Activated B cell treated with CpG ODN at 0.5 μM for 24 hours (primary cell): ENCODE measurements at places on chromosomes 7 and 10. TPM values are rescaled to one million over a fixed set of nuclear protein-coding genes. Genes with fewer than 3 reads are reported as not detected.

The MYOZ1 gene
- total RNA-seq: not detected in 2 replicates

The INPP5F gene
- total RNA-seq: 45.9 and 53.5 TPM in 2 replicates

DNA sequence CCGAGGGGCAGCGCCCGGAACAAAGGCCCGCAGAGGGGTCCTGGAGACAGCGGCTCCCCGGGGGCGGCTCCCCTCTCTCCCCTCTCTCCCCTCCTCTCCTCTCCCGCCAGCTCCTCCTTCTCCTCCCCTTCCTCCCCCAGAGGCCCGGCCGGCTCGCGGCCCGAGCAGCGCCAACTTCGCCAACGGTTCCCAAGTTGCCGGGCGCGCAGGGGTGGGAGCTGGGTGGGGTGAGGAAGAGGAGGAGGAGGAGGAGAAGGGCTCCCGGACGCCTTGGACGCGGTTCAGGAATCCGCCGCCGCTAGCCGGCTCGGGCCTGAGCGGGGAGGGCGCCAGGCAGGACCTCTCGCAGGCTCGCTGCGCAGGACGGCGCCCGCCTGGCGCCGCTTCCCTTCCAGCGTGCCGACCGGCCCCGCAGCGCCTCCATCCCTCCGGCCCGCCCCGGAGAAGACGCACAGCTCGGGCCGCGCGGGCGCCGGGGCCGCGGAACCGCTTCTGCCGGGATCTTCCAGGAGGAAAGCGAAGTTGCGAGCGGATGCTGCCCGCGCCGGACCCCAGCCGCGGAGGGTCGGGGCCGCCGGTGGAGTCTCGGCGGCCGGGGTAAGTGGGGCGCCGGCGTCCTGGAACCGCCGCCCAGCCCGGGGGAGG, at the start of gene CHST3:
TSS of gene CHST3 (plus strand) at position 298 of the 645 bp plus-strand sequence. CDS start 41,448 bp downstream, outside the sequence.
- no peak for DNase-seq

- no peak for DNase-seq
Observed at GRCh38 chr7:45657890-45658715, 83.9 kb downstream of the ADCY1 start.

- DNase-seq: no peak
Observed at GRCh38 chr10:104925232-104925851, 284.3 kb downstream of the SORCS3 start.

- DNase-seq: no peak
Observed at GRCh38 chr10:98338896-98339295, 70.9 kb upstream of the LOXL4 start.

DNA sequence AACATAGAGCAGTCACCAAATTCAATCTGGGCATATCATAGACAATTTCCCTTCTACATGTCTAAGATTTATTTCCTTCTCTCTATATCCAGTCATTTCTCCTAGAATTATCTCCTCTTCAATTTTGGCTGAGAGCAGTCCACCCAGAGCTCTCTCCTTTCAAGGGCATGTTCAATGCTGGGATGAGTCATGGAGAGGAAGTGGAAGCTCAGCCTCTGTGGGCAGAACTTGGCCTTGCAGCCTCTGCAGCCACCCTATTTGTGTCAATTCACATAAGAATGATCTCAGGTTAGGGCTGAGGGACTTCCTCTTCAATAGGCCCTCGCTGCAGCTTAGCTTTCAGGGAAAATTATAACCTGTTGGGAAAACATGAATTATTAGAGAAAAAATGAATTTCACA, 560.8 kb downstream of the POM121L12 start:
- no peak for DNase-seq

The SEMA3A gene
- total RNA-seq: not detected in 2 replicates

The OPN4 gene
- not detected in 2 replicates for total RNA-seq

DNA sequence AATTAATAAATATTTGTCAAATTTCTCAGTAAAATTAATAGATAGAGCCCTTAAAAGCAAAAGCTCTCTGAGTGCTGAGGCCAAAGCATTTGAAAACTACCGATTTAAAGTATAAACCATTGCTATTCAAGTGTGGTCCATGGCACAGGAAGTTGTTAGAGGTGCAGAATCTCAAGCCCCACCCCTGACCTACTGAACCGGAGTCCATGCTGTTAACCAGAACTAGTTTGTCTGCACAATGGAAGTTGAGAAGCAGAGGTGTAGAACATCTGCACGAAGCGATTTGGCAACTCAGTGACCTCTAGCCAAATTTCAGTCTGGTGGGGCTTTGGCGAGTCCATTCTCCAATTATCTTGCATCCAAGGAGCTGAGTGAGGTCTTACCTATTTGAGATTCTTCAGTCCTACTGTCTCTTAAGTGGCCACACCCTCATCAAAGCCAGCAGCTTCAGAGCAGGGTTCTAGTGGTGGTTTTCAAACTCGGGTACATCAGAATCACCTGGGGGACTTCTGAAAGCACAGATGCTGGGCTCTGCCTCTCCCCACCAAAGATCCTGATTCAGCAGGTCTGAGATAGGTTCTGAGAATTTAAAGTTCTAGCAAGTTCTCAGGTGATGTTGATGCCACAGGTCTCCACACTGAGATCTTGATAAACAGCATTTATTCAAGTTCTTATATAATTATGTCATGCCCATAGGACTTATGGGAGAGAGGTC, 96.8 kb upstream of the SAMD8 start:
- DNase-seq: no peak

DNA sequence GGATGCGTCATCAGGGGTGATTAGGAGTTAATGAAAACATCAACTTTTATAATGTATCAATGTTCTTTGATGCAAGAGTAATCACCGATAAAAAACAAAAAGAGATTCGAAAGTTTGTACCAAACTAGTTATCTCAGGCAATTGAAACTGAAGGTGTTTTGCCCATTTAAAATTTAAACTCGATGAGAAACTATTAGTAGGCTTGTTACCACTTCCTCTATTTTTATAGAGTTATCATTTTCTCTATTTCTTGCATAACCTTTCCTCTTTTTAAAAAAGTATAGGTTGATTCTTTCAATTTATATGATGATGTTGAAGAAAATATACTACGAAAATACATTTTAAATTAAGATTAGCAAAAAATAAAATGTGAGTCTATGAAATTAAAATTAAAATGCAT, 597.3 kb upstream of the POT1 start:
- no peak for DNase-seq

DNA sequence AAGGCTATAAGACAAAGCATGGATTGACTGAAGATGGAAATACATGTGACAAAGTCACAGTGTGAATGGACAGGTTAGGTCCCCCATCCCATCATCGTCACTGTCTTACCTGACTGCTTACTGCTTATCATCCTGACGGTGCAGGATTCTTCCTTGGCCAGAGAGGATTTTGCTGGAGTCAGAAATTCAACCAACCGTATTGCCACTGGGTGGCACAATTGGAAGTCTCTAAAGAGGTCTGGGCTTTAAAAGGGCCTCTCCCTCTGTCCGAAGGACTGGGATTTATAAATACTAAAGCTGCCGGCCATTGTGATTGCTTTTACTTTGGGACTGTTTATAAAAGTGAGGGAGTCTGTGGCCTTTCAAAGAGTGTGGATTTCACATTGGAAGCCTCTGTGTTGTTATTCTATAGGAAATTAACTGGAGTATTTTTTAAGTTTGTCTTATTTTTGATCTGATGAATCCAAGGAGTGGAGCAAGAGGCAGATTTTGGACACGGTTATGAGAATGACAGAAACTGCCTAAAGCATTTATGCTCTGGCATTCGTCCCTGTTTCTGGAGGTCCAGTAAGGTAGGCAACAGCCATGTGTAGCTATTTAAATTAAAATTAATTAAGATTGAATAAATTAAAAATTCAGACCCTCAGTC, 113.3 kb upstream of the CREB5 start:
- no peak for DNase-seq

DNA sequence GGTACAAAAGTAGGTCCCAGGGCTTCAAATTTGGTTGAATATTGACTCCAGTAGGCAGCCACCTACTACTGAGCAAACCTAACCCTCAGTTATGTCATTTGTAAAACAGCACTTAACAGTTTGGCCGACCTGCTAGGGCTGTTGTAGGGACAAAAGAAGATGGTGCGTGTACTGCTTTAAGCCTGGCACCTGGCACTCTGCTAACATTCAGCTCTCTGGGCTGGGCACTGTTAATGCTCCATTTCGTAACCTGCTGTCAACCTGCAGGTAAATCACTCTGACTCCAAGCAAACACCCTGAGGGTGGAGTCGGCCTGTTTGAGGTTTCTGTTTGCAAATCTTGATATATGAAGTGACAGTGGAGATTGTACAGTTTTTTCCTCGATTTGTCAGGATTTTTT, 7.2 kb downstream of the ZKSCAN1 start:
- no peak for DNase-seq

The FAM25A gene
- total RNA-seq: not detected in 2 replicates

The GRID2IP gene
- total RNA-seq: 0.93 and 1.3 TPM in 2 replicates

The ADIRF gene
- 7.9 and 9.5 TPM in 2 replicates for total RNA-seq
